Stimulated activated CD8-positive, alpha-beta memory T cell treated with anti-CD3 and anti-CD28 coated beads, Interleukin-15, amount 100 ng/mL, for 48 hours (primary cell): ENCODE measurements at places on chromosomes 7 and 10.

DNA sequence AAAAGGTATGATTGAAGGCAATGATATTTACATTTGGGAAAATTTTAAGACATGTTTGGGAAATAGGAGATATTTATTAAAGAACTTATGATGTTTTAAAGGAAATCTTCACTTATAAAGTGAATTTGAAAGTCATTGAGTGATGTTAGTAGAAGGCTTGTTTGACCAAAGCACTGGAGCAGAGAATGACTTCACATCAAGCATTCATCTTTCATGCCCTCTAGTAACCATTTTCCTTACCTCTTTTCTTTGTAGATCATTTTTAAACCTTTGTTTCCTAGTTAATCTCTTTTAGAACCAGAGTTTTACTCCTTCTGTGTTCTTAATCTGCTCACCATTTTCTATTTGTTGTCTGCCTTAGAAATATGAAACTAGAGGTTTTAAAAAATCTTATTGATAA, 111.3 kb upstream of the FOXP2 start:
- no peak for DNase-seq

DNA sequence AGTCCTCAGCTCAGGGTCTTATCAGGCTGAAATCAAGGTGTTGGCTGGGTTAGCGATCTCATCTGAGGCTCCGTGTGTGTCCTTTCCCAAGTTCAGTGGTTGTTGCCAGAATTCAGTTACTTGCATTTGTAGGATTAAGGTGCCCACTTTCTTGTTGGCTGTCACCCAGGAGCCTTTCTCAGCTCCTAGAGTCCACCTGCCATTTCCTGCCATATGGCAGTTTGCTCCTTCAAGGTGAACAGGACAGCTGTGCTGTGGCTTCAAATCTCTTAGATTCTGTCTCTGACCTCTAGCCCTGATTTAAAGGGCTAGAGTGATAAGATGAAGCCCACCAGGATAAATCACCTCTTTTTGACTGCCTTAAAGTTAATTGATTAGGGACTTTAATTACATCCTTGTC, 1.0 kb upstream of the HIF1AN start:
- no peak for DNase-seq

- DNase-seq = no peak
Observed at GRCh38 chr10:35208949-35209613, 82.4 kb downstream of the CREM start.

DNA sequence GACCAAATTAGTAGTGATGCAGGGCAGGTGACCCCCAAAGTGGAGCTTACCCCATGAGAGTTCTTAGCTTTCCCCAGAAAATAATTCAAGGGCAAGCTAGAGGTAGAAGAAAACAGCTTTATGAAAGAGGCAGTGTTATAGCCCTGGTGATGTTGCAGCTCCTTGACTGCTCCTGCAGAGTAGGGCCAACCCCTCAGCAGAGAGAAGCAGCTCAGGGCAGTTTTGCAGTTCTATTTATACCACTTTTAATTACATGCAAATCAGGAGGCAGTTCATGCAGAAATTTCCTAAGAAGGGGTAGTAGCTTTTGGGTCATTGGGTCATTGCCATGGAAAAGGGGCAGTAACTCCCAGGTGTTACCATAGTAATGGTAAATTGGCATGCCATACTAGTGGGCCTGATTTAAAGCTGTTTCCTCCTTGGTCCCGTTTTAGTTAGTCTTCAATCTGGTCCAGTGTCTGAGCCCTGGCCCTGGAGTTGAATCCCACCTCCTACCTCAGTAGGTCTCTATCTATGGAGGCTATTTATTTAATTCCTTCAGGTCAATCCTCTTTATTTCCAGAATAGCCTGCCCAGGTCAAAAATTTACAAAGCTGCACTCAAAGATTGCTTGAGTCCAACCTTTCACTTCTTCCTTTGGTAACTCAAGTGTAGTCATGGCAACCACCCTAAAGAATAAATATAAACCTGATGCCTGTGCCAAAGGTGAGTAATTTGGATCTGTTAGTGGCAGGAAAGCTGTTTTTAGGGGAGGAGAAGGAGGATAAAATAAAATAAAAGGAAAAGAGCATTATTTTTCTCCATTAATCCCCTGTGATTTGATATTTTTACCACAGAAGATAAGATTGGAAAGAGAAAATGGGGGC, 29.5 kb downstream of the PLXDC2 start:
- DNase-seq = no peak

- DNase-seq = no peak
Observed at GRCh38 chr10:126277181-126277580, 111.1 kb downstream of the ADAM12 start.

DNA sequence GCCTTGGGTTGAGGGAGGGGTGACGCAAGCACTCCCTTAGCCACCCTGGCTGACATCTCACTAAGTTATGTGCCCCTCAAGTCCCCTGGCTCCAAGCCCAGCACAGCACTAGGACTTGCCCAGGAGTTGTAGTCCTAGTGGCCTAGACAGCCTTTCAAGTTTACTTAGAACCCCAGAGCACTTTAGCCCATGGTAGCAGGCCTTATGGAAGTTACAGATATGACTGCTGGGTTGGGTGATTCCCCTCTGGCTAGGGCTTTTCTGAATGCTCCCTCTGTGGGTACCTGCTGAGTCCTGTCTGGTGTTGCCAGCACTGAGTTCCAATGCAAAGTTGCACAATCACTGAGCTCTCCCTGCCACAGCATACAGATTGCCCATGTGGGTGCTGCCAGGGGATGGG, 83.2 kb downstream of the AHCYL2 start:
- DNase-seq = no peak

GRCh38 chr7:13851736-13852135, 137.7 kb downstream of the ETV1 start:
- DNase-seq = no peak

GRCh38 chr10:131354380-131354779, 42.9 kb upstream of the TCERG1L start:
- DNase-seq = no peak

DNA sequence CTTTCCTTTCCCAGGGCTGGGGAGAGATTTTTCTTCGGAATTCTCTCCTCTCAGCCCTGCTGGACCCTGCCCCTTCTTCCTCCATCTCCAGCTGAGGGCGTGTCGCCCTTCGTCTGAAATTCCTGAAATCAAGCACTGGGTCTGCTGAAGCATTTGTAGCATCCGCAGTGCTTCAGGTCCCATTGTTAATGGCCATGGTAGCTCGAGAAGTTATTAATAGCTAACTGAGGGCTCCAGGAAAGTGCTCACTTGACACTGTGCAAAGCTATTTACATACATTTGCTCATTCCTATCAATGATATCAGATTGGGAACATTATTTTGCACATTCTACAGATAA, 515 bp downstream of the FAM149B1 start:
- no peak for DNase-seq

DNA sequence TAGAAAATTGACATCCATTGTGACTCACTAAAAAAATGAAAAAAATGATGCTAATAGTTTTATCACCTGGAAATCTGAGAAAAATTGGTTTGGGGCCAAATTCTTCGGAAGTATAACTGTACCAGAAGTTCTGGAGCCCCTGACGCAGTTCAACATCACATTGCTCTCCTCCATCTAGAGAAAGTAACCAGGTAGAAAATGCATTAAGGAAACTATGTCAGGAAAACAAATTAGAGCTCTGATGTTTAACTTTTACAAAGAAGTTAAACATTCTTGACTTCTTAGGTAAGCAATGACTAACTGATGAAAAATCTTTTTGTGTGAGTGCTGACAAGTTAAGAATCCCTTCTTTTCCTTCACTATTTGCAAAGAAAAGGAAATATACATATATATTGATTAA, 61.1 kb upstream of the TMEM196 start:
- DNase-seq = no peak
